ENCODE measurements at places on chromosomes 4 and X.

DNA sequence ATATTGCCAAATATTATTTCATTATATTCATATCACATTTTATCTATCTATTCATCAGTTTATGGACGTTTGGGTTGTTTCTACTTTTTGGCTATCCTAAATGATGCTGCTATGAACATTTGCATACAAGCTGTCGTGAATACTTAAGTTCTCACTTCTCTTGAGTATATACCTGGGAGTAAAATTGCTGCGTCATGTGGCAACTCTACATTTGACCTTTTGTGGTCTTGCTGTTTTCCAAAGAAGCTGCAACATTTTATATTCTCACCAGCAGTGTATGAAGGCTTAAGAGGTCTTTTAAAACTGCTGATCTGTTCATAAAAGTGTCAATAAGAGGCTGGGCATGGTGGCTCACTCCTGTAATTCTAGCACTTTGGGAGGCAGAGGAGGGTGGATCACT is 5.8 kb downstream of the PYURF start:
- no peak for DNase-seq

DNA sequence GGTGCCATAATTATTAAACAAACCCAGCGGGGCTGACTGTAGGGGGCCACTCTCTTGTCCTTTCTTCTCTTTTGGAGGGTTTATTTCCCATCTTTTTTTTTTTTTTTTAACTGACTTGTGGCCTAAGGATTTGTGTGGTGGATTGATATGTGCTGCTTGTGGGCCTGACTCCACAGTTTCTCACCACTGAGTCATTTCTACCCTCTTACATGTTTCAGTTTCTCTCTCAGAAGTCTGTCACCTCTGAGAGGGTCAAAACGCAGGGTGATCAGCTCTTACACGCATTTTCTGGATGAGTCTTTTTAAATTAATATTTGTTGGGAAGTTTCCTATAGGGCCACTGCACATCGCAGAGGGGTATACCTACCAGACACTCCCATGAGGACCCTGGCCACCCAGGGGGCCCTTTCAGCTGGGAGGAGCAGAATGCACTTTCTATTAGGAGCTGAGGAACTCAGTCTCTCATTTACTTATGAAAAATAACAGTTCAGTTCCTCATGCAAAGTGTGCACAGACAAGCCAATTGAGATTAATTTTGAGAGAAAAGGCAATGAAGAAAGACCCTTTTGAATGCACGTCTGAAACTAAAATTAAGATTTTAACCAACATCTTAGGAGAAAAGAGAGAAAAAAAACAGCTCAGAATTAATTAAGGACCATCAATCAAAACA is 407.9 kb downstream of the TECRL start:
- DNase-seq = no peak

DNA sequence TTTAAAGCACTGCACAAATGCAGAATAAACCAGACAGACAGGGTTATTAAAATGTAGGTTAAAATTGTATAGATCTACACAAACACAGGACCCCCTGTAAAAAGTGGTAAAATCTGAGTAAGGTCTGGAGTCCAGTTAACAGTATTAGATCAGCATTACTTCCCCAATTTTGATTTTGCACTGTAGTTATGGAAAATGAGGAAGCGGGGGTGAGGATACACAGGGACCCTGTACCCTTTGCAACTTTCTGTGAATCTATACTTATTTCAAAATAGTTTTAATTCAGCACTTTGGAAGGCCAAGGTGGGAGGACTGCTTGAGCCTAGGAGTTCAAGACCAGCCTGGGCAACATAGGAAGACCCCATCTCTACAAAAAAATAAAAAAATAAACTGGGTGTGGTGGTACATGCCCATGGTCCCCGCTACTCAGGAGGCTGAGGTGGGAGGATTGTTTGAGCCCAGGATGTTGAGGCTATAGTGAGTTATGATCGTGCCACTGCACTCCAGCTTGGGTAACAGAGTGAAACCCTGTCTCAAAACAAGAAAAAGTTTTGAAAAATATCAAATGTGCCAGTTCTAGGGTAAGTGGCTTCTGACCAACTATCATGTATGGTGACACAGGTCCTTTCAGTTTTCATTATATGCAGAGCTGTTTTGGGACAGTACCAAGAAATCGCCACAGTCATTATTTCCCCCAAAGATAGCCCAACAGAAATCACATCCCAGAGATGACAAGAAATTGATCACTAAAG is 17.7 kb downstream of the SEL1L3 start:
- no peak for DNase-seq

DNA sequence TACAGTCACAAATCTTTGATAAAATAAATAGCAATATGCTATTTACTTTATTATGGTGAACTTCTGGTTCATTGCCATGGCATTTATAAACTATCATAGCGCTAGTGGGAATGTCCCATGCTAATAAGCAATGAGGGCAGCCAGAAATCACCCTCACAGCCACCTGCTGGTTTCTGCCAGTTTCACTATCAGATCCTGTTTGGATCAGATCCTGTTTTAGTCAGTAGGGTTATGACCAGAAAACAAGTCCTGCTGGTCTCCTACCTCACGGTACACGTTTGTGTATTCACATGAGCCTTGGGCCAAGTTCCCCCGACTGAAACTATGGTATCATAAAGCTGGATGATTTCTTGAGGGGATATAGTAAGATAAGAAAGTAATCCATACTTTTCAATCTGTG is 17.7 kb downstream of the FOXR2 start:
- no peak for DNase-seq

GRCh38 chr4:87239821-87240220 is 19.4 kb upstream of the KLHL8 start:
- DNase-seq = no peak

Measured in HS-27A (cell line).